ENCODE measurements at places on chromosomes 4 and X.

DNA sequence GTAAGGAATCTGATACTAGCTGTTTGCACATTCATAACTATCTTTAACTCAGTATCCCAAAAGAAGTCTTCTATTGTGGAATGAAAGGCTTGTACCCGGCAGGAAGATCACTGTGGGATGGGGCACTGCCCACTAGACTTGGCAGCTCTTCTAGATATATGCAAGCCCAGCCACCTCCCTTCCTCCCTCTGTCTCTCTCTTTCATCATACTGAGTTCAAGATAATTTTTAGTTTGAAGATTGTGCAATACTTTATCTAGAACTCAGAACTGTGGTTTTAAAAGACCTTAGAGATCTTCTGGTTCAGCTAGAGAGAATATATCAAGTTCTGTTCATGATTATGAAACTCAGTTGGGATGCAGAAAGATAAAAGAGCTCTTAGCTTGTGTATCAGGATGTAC is 22.5 kb upstream of the GPR34 start:
- DNase-seq = no peak

DNA sequence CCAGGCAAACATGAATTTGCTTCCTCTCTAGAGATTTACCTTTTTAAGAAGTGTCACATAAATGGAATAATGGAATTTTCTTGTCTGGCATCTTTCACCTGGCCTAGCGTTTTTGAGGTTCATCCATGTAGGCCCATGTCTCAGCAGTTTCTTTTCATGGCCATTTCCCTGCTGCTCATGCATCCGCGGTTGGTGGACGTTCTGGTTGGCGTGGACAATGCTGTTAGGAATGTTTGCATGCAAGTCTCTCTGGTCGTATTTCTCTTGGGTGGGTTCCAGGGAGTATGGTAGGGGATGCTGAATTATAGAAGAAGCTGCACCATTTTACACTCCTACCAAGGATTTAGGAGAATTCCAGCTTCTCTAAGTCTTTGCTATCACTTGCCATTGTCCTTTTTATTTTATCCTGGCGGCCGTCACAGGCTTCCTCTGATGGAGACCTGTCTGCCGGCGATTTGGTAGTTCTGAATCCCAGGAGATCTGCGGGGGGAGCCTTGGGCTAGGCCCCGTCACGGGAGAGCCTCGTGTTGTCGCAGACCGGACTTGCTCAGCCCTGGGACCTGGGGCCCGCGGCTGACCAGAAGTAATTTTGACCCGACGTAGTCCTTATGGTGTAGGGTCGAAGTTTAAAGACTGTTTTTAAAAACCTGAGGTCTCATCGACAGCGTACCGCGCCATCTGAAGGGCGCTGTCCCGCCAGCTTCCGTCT is 56.9 kb upstream of the TADA2B start:
- no peak for DNase-seq

DNA sequence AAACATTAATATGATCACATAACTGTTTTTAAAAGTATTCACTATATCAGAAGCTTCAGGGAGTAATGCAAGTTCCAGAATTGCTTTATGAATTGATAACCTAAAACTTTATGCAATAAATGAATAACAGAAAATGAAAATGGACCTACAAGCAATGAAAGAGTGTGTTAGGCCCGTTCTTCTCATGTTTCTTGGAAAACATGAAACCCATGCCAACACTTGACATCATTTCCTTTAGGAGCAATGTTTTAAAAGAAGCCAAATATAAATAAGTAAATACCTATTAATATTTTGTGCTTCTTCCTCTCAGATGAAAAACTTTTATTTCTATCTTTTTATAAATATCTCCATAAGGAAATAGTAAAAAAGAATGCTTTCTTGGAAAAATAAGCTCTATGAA is 123.0 kb upstream of the GALNT7 start:
- DNase-seq = no peak

DNA sequence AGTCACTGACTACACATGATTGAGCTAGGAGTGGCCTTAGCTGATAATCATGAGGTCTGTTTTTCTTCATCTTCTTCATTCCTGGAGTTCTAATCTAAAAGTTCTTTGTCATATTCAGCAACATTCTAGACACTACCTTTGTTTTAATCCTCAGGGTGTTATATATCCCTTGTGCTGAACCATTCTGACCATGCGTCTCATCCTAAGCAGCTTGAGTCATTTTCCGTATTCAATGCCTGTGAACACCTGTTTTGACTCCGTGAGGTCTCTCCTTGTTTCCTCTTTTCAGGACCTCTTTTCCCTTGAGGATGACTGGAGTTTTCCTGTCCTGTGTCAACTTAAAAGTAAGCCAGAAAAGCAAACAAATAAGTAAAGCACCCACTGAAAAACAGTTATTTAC is 597.9 kb downstream of the GBA3 start:
- DNase-seq = no peak

Measured in T-helper 17 cell (primary cell).